MCF 10A (cell line): ENCODE measurements at places on chromosomes 6 and 20. TPM values are rescaled to one million over a fixed set of nuclear protein-coding genes. Genes with fewer than 3 reads are reported as not detected.

DNA sequence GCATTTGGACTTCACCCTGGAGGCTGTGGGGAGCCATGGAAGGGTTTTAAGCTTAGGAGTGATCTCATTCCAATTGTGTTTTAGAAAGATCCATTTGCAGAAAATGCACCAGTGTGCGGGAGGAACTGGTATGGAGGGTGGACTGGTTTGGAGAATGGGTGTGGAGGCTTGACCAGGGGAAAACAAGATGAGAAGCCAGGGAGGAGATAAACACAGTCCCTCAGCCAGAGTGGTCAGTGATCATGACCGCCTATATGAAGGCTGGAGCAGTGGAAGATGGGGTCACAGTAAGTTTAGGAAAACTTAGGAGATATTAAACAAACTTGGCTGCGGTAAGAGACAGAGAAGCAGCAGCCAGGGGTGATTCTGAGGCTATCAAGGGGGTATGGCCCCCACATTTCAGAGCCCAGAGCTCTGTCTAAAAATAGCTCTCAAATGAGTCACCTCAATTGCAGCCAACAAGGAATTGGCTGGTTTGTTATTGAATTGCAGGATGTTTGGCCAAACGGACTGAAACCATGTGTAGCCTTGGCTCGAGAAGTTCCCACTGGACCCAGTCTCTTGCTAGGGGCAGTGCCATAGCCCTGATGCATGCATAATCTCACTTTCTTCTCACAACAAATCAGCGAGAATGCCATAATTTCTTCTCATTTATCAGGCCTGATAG is 159.9 kb upstream of the TOP1 start:
- H3K27me3 ChIP-seq = no peaks in the 10 kb centered on the region
- no peak overlapping the region for H3K4me3 ChIP-seq
- no peaks in the 10 kb centered on the region for H3K4me1 ChIP-seq
- peak; percentile 24 for DNase-seq
- no peaks in the 10 kb centered on the region for H3K36me3 ChIP-seq

- peaks cover 6% of the 10 kb centered on the region for H3K36me3 ChIP-seq
- peaks cover 48% of the 10 kb centered on the region for H3K27me3 ChIP-seq
- no peak overlapping the region for H3K27ac ChIP-seq
- H3K4me1 ChIP-seq = no peaks in the 10 kb centered on the region
These were observed 12.5 kb upstream of the HLA-DRA start for GRCh38 chr6:32427218-32427617.

GRCh38 chr6:143745166-143746133 is 67.7 kb downstream of the PHACTR2 start:
- no peak overlapping the region for H3K27ac ChIP-seq
- H3K27me3 ChIP-seq = no peaks in the 10 kb centered on the region
- H3K4me1 ChIP-seq = no peaks in the 10 kb centered on the region
- peak; percentile 9 for DNase-seq
- no peak overlapping the region for H3K4me3 ChIP-seq

GRCh38 chr6:16430391-16431089 is 192.2 kb downstream of the GMPR start:
- H3K4me3 ChIP-seq = no peak overlapping the region
- no peak overlapping the region for H3K27ac ChIP-seq
- H3K27me3 ChIP-seq = no peaks in the 10 kb centered on the region
- DNase-seq = no peak
- H3K36me3 ChIP-seq = peaks cover 10% of the 10 kb centered on the region
- no peaks in the 10 kb centered on the region for H3K4me1 ChIP-seq

DNA sequence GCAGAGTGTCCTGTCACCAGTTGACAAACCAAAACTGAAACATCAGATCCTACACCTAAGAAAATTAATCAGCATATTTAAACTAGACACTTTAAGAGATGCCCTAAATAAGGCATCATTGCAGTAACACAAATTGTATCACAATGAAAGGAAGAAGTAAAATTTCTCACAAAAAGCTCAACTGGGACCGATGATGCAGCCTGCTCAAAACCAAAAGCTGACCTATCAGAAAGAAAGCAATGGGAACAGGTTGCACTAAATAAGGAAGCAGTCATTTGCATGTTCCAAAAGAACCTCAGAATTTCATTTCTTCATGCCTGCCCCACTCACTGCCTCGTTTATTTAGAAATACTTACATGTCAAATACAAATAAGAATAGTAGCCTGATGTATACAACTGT is 12.1 kb downstream of the HIVEP2 start:
- no peaks in the 10 kb centered on the region for H3K27me3 ChIP-seq
- H3K4me1 ChIP-seq = peaks cover 24% of the 10 kb centered on the region
- peaks cover 4% of the 10 kb centered on the region for H3K36me3 ChIP-seq
- no peak overlapping the region for H3K27ac ChIP-seq
- no peak for DNase-seq

DNA sequence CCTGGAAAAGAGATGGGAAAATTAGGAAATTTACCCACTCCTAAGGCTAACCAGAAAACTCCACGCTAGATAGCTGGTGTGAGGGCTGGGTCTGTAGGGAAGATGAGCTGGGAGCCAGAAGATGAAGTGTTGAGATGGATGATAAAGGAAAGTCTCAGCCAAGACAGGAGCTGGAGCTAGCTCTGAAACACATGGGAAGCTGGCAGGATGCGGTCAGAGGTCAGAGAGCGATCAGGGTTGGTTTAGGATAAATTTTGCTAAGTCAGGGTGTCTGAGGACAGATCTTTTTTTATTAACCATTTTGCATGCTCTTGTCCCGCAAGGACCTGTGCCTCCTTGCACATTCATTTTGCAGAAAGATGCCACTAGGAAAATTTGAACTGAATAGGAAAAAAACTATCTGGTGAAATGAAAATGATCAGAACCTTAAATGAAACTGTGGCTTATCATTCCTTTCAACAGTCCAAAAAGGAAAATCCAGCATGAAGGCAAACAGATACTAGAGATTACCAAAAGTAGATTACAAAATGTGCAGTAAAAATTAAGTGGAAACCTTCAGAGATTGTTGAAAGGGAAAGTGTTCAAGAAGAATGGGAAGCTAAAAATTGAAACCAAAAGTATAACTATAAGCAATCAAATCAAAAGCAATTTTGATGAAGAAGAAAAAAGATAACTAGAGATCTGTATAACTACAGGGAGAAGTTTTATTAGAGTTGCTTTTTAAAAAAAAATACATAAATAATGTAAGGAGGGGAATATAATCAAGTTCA is 10.7 kb upstream of the EDN1 start:
- H3K27ac ChIP-seq = peak overlapping the region; percentile 16
- no peak overlapping the region for H3K4me3 ChIP-seq
- no peaks in the 10 kb centered on the region for H3K36me3 ChIP-seq
- H3K4me1 ChIP-seq = peaks cover 42% of the 10 kb centered on the region

FOXP4 gene
- total RNA-seq = 16.5 and 18.4 TPM in 2 replicates

GRCh38 chr6:122648726-122649125 is 38.5 kb downstream of the PKIB start:
- H3K27ac ChIP-seq = no peak overlapping the region
- H3K4me3 ChIP-seq = no peak overlapping the region
- H3K36me3 ChIP-seq = no peaks in the 10 kb centered on the region
- H3K27me3 ChIP-seq = no peaks in the 10 kb centered on the region
- H3K4me1 ChIP-seq = peaks cover 19% of the 10 kb centered on the region
- no peak for DNase-seq

DNA sequence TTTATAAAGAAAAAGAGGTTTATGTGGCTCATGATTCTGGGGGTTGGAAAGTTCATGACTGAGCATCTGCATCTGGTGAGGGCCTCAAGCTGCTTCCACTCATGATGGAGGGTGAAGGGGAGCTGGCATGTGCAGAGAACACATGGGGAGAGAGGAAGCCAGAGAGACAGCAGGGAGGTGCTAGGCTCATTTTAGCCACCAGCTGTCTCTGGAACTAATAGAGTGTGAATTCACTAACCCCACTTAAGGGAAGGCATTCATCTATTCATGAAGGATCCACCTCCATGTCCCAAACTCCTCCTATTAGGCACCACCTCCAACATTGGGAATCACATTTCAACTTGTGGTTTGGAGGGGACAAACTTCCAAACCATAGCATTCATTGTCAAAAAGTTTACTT is 137.3 kb upstream of the PMEPA1 start:
- peaks cover 3% of the 10 kb centered on the region for H3K4me1 ChIP-seq
- no peak overlapping the region for H3K27ac ChIP-seq
- peaks cover 69% of the 10 kb centered on the region for H3K27me3 ChIP-seq
- no peak for DNase-seq

ELOVL4 gene
- 6.2 and 9.6 TPM in 2 replicates for total RNA-seq

GRCh38 chr6:15434263-15434662 is 188.4 kb downstream of the JARID2 start:
- H3K27me3 ChIP-seq = no peaks in the 10 kb centered on the region
- DNase-seq = no peak
- peaks cover 49% of the 10 kb centered on the region for H3K4me1 ChIP-seq
- H3K36me3 ChIP-seq = peaks cover 5% of the 10 kb centered on the region

GRCh38 chr6:45637611-45638257 is 260.0 kb upstream of the SUPT3H start:
- H3K27ac ChIP-seq = no peak overlapping the region
- no peaks in the 10 kb centered on the region for H3K27me3 ChIP-seq
- no peaks in the 10 kb centered on the region for H3K36me3 ChIP-seq
- DNase-seq = peak; percentile 75

GRCh38 chr6:19362396-19362795 is 474.8 kb upstream of the ID4 start:
- H3K4me3 ChIP-seq = no peak overlapping the region
- no peak overlapping the region for H3K27ac ChIP-seq
- H3K4me1 ChIP-seq = peaks cover 5% of the 10 kb centered on the region
- no peaks in the 10 kb centered on the region for H3K27me3 ChIP-seq

GMPR gene
- 1.9 and 3.0 TPM in 2 replicates for total RNA-seq

GRCh38 chr6:80341330-80341729 is 234.9 kb downstream of the BCKDHB start:
- H3K4me1 ChIP-seq = no peaks in the 10 kb centered on the region
- H3K27ac ChIP-seq = no peak overlapping the region
- H3K4me3 ChIP-seq = no peak overlapping the region
- no peak for DNase-seq
- no peaks in the 10 kb centered on the region for H3K36me3 ChIP-seq

- no peak overlapping the region for H3K4me3 ChIP-seq
- H3K36me3 ChIP-seq = peaks cover 19% of the 10 kb centered on the region
- H3K4me1 ChIP-seq = peaks cover 8% of the 10 kb centered on the region
- H3K27me3 ChIP-seq = no peaks in the 10 kb centered on the region
These were observed 52.4 kb upstream of the SIM1 start for GRCh38 chr6:100517106-100517505.

DNA sequence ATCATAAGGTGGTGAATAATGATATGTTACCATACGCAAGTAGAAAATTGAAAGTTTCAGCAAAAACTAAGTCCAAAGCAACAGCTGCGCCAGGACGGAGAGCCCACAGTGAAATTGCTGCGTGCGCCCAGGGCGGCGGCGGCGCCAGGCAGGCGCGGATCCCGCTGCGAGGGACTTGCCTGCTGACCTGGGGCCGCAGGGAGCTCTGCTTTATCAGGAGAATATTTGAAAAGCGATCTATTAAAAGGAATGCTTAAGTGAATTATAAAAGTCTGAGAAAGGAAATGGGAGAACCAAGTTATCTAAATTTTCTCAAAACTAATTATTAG is 85.4 kb downstream of the THBS2 start:
- no peaks in the 10 kb centered on the region for H3K27me3 ChIP-seq
- H3K27ac ChIP-seq = no peak overlapping the region
- no peak overlapping the region for H3K4me3 ChIP-seq
- peaks cover 18% of the 10 kb centered on the region for H3K4me1 ChIP-seq

DNA sequence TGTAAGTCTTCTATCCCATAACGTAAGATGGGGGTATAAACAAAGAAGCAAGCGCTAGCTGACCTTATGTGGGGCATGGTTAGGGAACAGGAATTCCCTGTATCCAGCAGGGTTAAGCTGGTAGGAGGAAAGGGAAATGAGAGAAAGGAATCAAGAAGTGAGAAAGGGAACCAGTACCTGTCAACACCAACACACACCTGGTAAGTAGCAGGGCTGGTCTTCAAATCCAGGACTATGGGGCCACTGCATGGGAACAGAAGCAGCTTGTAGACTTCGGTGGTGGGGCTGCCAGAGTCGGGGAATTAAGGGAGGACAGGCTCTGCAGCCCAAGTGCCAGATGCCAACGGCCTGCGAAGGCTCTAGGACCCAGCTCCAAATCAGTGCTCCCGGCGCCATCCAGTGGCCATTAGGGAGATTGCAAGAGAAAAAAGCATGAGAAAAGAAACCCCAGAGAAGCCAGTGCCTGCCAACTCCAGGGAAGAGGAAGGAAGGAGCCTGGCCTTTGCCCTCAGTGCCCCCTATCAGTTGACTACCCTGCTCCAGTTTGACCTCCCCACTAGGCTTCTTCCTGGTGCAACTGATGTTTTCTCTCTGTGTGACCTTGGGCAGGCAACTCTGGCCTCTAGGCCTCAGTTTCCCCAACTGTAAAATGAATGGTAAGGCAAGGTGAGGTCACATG is 15.8 kb upstream of the RBPJL start:
- DNase-seq = peak; percentile 89
- H3K27ac ChIP-seq = no peak overlapping the region
- peaks cover 12% of the 10 kb centered on the region for H3K4me1 ChIP-seq
- no peaks in the 10 kb centered on the region for H3K36me3 ChIP-seq
- H3K4me3 ChIP-seq = no peak overlapping the region

PTPRT gene
- not detected in 2 replicates for total RNA-seq

GRCh38 chr20:57785061-57785460 is 75.2 kb upstream of the PMEPA1 start:
- no peak overlapping the region for H3K4me3 ChIP-seq
- no peak for DNase-seq
- no peak overlapping the region for H3K27ac ChIP-seq
- peaks cover 37% of the 10 kb centered on the region for H3K27me3 ChIP-seq
- no peaks in the 10 kb centered on the region for H3K36me3 ChIP-seq
- no peaks in the 10 kb centered on the region for H3K4me1 ChIP-seq

DNA sequence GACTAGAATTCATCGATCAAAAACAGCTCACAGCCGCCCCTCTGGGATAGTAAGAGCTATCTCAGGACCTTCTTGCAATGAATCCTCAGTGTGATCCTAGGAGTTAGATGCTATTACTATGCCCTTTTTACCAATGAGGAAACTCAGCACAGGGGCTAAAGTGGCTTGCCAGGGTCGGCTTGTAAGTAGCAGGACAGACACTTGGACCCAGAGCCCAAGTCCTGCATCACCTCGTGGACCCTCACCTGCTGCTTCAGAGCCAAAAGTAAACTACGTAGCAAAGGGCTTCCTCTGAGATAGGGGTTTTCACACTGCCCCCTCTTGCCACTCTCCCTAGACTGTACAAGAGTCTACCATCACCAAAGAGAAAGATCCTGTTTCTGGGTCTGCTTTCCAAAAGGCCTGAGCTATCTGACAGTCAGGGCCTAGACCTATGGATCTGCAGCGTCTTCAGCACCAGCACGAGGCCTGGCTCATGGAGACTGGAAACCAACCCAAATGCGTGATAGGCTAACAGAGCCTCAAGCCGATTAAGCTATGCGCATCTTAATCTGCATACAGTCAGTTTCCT is 172.3 kb downstream of the ANKRD60 start:
- H3K36me3 ChIP-seq = no peaks in the 10 kb centered on the region
- DNase-seq = no peak
- peaks cover 65% of the 10 kb centered on the region for H3K27me3 ChIP-seq
- H3K27ac ChIP-seq = no peak overlapping the region

ZBTB46 gene
- 0.63 and 0.71 TPM in 2 replicates for total RNA-seq

GRCh38 chr20:14453259-14453658 is 115.8 kb upstream of the FLRT3 start:
- H3K4me1 ChIP-seq = peaks cover 11% of the 10 kb centered on the region
- H3K27me3 ChIP-seq = no peaks in the 10 kb centered on the region
- H3K36me3 ChIP-seq = no peaks in the 10 kb centered on the region
- no peak for DNase-seq

- DNase-seq = no peak
- H3K4me1 ChIP-seq = no peaks in the 10 kb centered on the region
- H3K27ac ChIP-seq = no peak overlapping the region
- no peaks in the 10 kb centered on the region for H3K36me3 ChIP-seq
- no peak overlapping the region for H3K4me3 ChIP-seq
These were observed 11.5 kb upstream of the HLA-B start for GRCh38 chr6:31368461-31368860.

PTCRA gene
- not detected in 2 replicates for total RNA-seq

GRCh38 chr20:6685181-6685582 is 82.3 kb upstream of the BMP2 start:
- peak; percentile 64 for DNase-seq
- no peaks in the 10 kb centered on the region for H3K36me3 ChIP-seq
- H3K27ac ChIP-seq = peak overlapping the region; percentile 77
- H3K27me3 ChIP-seq = no peaks in the 10 kb centered on the region
